SK-N-DZ (cell line): ENCODE measurements at places on chromosomes 12 and 14.

DNA sequence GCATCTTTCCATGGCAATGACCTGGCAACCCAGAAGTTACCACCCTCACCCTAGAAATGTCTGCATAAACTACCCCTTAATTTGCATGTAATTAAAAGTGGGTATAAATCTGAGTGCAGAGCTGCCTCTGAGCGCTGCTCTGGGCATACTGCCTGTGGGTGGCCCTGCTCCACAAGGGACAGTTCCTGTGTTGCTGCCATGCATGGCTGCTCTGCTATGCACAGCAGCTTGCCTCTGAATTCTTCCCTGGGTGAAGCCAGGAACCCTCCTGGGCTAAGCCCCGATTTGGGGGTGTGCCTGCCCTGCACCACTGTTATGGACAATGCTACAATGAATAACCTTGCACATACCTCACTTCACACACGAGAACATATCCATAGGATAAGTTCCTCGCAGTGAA lies 35.7 kb upstream of the GPR132 start:
- no peak for DNase-seq

GRCh38 chr14:52706286-52706685 lies 714 bp upstream of the PSMC6 start:
- DNase-seq: peak; percentile 42

DNA sequence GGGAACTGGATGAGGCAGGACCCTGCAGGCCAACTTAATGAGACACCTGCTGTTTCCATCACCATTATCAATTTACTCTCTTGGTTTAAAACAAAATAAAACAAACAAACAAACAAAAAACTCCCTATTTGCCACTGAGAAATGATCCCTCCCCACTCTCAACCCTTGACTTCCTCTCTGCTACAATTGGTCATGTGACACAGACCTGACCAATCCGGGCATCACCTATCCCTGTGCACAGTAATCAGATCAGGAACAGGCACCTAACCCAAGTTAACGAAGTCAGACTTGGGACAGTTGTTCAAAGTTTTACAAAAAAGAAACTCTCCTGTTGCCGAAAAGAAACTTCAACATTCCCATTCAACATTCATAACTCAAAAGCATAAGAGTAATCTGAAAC lies 58.4 kb downstream of the NELL2 start:
- no peak for DNase-seq

DNA sequence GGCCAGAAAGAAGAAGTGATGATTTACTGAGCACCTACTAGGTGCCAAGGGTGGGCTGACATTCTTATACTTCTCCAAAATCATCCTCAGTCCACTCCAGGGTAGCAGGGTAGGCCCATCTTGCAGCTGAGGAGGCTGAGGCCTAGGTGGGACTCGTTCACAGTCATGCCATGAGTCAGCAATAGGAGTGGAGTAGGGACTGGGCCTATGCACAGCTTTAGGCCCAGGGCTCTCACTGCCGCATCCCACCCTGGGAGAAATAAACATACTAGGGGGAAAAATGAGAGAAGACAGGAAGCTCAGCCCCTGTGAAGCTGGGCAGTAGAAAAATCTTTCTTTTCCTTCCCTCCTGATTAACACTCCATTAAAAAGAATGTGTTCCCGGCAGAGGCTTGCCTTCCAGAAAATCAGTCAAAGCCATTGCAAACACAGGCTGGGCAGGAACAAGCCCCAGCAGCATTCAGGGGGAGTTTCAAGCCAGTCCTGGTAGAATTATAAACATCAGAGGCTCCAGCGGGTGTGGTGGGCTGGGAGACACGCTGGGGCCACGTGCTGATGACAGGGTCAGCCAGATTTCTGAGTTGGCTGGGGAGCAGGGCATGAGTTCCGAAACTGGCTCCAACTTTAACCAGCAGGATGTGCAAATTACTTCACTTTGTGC lies 1.8 kb downstream of the HSPB8 start:
- DNase-seq: no peak

DNA sequence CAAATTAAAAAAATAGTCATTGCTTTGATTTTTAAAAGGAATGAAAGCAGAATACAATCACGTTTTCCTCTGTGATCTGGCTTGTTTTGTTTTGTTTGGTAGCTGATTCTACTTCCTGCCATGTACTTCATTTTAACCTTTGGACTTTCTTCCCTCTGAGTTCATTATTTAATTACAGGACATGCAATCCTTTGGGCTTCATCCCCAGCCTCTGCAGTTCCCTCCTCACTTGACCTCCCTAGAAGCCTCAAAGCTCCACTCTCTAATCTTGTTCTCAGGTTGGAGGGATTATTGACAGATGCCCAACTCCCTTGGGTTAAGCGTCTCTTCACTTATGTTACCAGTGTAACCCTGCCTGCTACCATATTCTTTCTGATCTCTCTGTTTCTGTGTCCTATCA lies 967.9 kb upstream of the SEL1L start:
- DNase-seq: no peak

- DNase-seq: no peak
These were observed 6.3 kb upstream of the CDH24 start for GRCh38 chr14:23063601-23064000.

DNA sequence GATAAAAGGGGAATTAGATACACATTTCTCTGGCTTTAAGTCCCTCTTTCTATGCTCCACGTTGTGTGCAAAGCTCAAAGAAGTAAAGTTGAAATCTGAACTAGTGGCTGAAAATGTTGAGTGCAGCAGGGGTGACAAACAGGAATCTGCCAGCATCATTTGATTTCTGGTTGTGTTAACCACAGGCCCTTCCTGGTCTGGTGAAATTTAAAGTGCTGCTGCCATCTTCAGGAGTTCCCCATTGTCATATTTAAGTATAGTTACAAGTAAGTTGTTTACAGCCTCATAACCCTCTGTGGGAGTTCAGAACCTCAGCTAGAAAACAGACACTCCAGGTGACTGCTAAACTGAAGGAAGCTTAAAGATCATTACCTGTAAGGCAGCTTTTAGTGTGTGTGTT lies 90.9 kb upstream of the CCDC196 start:
- no peak for DNase-seq

DNA sequence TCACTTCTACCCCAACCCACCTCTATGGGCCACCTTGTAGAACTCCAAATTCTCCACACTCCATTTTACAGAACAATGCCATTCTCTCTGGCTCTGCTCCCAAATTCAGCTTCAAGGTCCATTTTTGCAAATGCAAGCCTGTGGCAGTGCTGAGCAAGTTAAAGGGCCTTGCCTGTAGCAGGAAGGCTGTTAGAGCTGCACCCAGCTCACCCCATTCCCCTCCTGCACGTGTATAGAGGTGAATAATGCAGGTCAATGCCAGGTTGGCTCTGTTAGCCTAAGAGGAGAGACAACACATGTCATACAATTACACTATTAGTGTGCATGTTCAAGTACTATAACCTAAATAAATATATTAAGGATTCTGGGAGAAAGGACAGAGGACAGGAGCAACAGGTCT lies 120.4 kb downstream of the TBX5 start:
- no peak for DNase-seq

- DNase-seq: peak; percentile 76
These were observed 142.8 kb downstream of the SLC8A3 start for GRCh38 chr14:70045844-70046535.

DNA sequence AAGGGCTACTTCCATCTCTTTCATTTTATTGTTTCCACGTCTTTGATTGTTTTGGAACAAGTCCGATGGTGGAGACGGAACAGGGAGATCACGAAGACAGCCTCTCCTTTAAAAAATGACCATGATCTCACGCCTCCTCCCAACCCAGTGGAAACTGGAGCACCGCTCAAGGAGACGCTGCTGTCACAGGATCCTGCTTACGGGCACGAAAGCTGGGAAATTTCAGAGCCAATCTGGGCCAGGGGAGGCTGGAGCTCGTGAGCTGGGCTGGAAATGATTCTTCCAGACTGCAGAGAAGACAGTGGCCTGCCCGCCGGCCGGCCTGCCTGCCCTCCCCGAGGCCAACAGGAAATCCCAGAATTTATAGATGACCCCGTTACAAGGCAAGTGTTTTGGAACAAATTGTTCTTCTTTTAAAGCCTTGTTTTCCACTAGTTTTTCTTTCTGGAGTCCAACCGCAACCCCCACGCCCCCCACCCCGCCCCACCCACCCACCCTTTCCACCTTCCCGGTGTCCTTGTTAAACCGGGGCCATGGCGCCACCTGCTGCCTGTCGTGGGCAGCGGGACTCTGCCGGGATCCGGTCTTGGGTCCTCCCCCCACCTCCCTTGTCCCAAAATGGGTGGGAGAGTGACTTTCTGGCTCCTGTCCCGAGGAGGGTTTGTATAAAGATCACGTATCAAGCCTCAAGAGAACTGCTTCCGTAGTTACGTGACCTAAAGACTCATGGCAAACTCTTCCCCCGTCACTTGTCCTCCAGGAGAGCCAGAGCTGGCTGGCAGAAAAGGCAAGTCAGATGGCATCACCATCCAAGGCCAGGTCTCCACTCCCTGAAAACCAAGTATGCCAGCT lies 40.3 kb downstream of the MAP1LC3B2 start:
- DNase-seq: peak; percentile 41

- DNase-seq: no peak
These were observed 291.6 kb downstream of the DAD1 start for GRCh38 chr14:22297376-22297775.

DNA sequence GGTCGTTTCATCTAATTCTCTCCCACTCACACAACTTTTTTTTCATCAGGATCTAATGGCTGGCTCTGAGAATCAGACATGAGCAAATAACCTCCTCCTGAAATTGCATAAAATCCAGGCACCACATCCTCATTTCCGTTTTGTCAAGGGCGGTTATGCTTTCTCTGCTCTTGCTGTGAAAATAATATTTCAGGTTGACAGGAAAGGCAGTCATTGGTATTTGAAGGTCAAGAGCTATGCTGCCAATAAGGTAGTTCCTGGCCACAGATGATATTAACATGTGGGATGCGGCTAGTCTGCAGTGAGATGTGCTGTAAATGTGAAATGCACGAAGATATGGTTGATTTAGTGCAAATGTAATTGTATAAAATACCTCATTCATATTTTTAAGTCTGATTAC lies 870.2 kb upstream of the TMEM132C start:
- DNase-seq: peak; percentile 30
